Ammon's horn (tissue), 1 donor: ENCODE measurements at places on chromosomes 16 and 17.

DNA sequence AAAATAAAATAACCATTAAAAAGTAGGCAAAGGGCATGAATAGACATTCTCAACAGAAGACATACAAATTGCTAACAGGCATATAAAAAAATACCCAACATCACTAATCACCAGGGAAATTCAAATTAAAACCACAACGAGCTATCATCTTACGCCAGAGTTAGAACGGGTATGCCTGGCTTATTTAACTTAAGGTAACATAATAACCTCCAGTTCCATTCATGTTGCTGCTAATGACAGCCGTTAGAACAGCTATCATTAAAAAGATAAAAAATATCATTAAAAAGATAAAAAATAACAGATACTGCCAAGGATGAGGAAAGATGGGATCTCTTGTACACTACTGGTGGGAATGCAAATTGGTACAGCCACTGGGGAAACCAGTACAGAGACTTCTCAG lies 89.3 kb downstream of the GAS7 start:
- DNase-seq: no peak

DNA sequence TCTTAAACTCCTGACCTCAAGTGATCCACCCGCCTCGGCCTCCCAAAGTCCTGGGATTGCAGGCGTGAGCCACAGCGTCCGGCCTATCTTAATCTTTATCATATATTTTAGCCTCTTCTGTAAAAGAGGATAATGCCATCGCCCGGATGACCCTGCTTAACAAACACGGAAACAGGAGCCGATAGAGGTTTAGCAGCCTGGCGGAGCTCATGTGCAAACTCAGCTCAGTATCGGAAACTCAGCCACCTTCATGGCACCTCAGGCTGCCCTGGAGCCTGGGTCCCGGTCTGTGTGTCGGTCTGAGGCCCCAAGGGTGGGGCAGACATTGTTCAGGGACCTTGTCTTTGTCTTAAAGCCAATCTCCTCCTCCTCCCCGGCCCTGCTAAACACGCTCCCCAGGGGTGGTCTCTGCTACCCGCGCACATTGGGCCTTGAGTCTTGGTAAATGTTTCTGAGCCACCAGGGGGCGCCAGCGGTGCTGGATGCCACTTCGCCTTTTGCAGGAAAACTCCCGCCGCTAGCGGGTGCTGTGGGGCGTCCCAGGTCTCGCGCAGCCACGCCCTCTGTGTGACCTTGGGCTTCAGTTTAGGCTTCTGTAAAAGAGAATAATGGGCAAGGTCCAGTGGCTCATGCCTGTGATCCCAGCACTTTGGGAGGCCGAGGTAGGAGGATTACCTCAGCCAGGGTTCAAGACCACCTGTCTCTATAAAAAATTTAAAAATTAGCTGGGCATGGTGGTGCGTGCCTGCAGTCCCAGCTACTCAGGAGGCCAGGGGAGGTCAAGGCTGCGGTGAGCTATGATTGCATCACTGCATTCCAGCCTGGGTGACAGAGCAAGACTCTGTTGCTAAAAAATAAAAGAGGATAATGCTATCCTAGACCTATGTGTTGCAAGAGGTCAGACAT lies 2.7 kb downstream of the CETP start:
- peak; percentile 63 for DNase-seq

DNA sequence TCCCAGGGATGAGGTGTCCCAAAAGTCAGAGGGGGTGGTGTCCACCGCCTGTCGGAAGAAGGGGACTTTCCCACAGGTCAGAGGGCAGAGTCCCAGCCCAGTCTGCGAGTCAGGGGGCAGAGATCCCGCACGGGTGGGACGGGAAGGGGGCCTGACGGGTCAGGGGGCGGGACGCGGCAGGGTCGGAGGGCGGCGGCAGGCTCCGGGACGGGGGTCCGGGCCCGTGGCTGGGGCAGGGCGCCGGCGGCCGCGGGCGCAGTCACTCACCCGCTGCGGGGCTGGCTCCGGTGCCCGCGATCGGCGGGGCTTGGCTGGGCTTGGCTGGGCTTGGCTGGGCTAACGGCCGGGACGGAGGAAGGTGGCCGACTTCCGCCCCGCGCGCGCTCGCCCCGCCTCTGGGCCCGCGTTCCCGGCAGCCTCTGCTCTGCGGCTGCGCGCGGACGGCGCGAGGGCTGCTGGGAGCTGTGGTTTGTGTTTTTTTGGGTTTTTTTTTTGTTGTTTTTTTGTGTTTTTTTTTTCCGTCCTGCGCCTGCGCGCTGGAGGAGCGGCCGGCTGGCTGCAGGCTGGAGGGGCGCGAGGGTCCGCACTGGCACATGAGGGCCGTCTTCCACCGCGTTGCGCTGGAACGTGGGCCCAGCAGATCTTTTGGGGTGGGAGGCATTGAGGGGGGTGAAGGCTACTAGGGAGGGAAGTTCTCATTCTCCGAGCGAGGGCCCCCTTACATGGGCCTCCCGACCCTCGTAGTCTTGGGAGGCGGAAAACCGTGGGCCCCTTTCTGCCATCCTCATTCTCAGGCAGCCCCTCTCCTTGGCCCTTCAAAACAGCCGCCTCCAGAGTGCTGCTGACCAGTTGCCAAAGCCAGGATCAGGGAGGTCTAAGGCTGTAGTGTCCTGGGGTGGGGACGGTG lies at the start of gene CANT1:
Gene CANT1, minus strand, starts transcription at position 368 of the 907 bp plus-strand sequence. CDS start 12,142 bp downstream, outside the sequence.
- peak; percentile 83 for DNase-seq

DNA sequence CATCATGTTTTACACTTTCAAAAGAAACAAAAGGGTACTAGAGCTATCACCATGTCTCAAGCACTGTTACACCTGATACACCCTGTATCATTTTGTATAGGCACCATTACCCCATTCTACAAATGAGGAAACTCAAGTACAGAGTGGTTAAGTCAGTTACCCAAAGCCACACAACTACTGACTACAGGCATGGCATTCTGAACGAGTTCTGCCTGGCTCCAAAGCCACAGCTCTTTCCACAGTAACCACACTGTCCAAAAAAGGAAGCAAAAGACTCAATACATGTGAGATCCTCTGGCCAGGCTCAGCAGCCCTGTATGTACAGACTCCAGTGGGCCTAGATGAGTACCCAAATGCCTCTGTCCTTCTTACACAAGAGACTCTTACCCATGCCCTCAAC lies 4.7 kb downstream of the DYNC1LI2 start:
- peak; percentile 52 for DNase-seq

DNA sequence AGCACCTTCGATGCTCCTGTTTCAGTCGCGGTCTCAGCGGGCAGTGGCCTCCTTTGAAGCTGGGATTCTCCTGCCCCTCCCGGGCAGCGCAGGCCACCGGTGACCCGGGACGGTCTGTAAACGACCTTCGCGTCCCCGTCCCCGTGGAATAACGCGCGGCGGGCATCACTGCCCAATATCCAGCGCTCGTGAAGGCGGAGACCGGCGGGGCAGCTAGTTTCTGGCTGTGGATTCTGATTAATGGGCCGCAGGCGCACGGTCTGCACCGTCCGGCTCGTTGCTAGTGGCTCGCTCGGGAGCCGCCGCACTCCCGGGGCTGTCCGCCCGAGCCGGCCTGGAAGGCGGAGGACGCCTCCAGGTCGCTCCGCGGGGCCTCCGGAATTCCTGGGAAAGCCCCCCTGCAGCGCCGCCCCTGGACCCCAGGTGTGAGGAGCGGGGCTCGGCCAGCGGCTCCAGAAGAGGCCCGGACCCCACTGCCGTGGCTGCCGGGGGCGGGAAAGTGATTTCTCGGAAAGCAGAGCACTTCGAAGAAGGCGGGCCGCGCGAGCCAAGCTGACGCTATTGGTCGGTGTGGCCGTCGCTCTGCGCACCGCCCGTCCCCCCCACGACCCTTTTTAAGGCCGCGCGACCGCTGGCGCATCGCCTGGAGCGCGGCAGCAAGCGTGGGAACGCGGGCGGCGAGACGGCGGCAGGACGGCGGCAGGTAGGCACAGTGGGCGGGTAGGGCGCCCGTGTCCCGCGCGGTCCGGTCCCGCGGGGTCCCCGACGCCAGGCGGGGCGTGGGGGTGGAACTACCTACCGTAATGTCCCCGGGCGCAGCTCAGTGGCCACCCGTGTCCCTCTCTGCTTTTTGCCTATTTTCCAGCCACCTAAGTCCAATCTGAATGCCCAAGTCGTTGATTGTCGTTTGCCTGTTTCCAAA lies at the start of gene IRF8:
Gene IRF8, plus strand, starts transcription at position 642 of the 922 bp plus-strand sequence. CDS start 3,854 bp downstream, outside the sequence.
- peak; percentile 76 for DNase-seq

- no peak for DNase-seq
Measured at GRCh38 chr16:89114159-89114981, 20.7 kb downstream of the ACSF3 start.

GRCh38 chr16:50197582-50197981 lies 44.5 kb downstream of the TENT4B start:
- DNase-seq: no peak

- no peak for DNase-seq
Measured at GRCh38 chr16:49750341-49751000, 105.4 kb downstream of the ZNF423 start.

- no peak for DNase-seq
Measured at GRCh38 chr17:50839591-50840310, 4.4 kb downstream of the WFIKKN2 start.
